ENCODE measurements at places on chromosomes 6 and 20.

DNA sequence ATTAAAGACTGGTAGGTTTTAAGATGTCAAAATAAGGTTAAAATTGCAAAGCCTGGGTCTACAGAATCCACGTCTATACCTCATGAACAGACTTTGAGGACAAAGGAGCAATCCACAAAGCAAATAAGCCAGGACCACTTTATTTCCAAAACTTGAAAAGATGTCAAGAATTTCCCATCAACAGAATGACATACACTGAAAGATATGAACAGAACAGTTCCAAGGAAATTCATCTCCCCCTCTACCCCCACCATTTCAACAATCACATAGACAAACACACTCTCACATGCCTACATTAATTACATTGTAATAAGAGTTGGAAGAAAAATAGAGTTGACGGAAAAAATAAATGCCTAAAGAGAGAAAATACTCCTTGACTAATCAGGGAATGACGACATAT is 45.2 kb upstream of the NHSL1 start:
- no peak for DNase-seq

GRCh38 chr6:145247692-145248419 is 487.5 kb downstream of the EPM2A start:
- DNase-seq, result no peak

GRCh38 chr6:54463354-54464024 is 155.2 kb downstream of the TINAG start:
- DNase-seq, result no peak

- DNase-seq, result no peak
Observed at GRCh38 chr20:45581702-45582101, 2.6 kb upstream of the WFDC8 start.

DNA sequence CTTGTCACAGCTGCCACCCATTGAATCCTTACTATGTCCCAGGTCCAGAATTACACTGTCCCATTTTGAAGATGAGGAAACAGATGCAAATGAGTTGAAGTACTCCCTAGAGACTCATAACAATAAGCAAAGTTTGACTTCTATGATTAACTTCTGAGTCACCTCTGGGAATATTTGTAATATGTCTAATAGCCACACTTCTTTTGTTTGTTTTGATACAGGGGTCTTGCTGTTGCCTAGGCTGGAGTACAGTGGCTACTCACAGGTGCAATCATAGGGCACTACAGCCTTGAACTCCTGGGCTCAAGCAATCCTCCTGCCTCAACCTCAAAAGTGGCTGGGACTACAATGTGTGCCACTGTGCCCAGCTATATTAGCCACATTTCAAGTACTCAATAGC is 11.4 kb upstream of the SOX12 start:
- DNase-seq, result no peak

DNA sequence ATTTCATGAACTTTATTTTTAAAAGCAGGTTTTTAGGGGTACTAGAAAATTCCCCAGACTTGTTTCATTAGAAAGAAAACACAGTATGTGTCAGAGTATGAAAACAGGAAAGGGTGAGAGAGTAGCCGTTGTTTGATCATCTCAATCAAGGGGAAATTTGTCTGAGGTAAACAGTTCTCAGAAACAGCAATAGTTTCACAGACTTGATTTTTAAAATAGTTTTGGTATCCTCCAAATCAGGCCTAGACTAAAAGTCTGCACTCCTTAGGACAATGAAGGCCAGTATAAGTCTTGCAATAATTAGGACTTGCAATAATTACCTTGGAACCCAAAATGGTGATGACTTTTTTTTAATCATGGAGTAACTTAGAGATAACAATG is 176.6 kb upstream of the TAB2 start:
- no peak for DNase-seq

- no peak for DNase-seq
Observed at GRCh38 chr6:25410102-25410501, 130.9 kb downstream of the CARMIL1 start.

DNA sequence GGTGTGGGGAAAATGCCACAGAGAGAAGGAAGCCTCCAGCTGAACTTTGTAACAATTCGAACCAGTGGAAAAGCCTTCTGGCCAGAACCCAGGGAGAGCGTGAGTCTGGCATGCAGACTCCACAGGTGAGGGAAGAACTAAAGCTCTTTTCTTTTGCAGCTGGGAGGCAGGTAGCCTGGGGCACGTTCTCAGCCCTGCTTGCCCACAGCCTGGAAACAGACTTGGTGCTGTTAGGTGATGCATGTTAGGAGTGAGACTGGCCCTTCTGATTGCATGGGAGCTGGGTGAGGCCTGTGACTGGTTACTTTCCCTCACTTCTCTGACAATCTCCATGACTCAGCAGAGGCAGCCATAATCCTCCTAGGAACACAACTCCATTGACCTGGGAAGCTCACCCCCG is 34.2 kb downstream of the PROKR2 start:
- DNase-seq, result no peak

DNA sequence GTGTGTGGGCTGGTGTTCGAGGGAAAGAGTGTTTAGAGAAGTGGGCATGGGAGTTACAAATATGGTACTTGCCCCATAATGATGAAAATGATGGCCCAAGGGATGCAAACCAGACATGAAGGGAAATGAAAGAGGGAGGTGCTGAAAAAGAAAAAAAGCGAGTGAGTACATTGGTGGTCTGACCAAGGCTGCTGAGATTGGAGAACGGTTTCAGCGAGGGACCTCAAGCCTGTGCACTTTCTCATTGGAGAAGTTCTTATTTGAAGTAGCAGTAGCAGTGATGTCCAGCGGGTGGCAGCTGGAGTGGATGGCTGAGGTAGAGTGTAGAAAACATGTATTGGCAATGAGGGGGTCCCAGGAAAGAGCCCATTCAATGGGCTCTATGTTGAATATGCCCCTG is 54.8 kb downstream of the TNFAIP3 start:
- DNase-seq, result no peak

Data from activated CD8-positive, alpha-beta memory T cell treated with anti-CD3 and anti-CD28 coated beads for 4 hours (primary cell).